Caco-2 (cell line): ENCODE measurements at places on chromosomes 13 and 19.

DNA sequence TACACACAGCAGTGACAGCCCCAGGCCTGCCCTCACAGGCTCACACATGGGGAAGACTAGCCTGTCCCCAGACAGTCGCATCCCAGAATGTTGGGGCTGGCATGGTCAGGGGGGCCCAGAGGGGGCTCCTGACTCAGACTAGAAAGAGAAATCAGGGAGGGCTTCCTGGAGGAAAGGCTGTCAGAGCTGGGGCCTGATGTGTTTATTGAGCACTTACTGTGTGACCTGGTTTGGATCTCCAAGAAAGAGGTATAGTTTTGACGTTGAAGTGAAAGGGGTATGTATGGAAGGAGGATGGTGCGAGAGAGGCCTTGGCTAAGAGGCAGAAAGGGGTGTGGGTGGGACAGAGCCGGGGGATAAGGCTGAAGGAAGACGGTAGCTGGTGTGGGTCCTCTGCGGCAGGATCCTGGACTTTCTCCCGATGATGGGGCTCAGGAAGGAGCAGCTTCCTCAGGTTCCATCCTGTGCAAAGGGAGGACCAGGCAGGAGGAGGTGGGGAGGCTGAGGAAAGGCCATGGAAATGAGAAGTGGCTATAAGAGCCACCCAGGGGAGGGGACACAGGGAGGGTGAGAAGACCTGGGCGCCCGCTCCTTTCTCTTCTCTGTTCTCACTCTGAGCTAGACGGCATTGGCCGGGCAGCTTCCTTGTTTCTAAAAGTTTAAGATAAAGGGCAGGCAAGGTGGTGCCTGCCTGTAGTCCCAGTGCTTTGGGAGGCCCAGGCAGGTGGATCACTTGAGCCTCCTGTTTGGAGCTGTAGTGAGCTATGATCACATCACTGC lies 16.1 kb upstream of the BCL3 start:
- no peak for DNase-seq

DNA sequence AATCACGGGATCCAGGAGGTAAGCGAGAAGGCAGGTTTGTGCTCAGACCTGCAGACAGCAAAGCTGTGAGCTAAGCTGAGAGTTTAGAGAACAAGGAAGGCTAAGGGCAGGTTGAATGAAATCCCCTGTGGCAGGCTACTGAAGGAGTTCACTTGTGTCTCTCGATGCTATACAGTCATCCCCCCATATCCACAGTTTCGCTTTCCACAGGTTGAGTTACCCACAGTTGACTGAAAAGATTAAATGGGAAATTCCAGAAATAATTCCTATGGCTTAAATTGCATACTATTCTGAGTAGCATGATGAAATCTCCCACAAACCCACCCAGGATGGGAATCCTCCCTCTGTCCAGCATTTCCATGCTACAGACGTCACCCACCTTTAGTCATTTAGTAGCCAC lies 49.6 kb downstream of the ABCC4 start:
- no peak for DNase-seq

DNA sequence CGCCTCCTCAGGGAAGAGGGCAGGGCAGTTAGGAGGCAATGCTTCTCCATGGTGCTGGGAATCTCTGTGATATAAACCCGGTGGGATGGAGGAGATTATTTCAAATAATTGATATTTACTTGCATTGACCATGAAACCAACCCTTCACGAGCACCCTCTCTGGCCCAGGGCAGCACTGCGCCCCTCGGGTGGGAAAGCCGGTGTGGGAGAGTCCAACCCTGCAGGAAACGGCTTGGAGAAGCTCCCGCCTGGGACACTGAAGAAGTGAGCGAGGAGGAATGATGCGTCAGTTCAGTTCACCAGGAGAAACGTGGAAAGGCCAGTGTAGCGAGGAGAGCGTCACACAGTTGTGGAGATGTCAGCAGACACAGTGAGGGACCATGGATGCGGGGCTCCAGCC lies 99.9 kb downstream of the COL4A2 start:
- DNase-seq: no peak

DNA sequence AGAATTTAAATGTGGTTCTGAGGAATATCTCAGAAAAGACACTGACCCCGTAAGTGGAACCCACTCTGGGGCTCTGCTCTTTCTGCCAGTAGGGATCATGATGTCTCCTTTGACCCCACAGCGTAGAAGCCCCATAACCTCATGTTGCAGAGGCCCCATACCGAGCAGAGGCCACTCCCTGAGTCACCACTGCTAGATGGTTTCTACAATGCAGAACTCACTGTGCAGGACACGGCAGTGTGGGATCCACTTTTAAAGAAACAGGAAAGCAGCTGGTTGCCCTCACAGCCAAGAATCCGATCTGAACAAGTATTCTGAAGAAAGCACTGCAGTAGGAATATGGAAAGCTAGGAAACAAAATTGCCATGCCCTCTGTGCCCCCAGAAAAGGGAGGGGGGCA lies 4.2 kb downstream of the SLC7A1 start:
- DNase-seq: no peak

- DNase-seq: no peak
Measured at GRCh38 chr13:93388701-93389100, 162.1 kb downstream of the GPC6 start.
